ENCODE measurements at places on chromosomes 2 and 18.

DNA sequence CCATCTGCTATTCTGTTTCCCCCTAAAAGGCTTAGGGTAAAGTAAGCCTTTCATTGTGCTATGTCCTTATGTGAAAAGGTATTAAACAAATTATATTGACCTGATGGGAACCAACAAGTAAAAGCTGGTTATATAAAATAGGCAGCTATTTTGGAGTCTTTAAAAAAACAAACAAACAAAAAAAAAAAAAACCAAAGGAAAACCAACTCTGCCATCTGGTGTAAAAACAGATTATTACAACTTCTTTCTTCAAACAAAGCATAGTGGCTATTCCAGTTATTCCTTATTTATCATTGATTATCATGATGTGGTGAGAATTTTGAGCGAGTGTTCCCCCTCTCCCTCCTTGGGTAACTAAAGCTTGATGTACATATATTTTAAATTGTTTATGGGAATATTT lies 122.3 kb upstream of the FHL2 start:
- DNase-seq = no peak

GRCh38 chr2:40259900-40260299 lies 192.0 kb downstream of the SLC8A1 start:
- DNase-seq = no peak

- DNase-seq = no peak
Observed at GRCh38 chr2:177998006-177998405, 74.6 kb downstream of the PDE11A start.

DNA sequence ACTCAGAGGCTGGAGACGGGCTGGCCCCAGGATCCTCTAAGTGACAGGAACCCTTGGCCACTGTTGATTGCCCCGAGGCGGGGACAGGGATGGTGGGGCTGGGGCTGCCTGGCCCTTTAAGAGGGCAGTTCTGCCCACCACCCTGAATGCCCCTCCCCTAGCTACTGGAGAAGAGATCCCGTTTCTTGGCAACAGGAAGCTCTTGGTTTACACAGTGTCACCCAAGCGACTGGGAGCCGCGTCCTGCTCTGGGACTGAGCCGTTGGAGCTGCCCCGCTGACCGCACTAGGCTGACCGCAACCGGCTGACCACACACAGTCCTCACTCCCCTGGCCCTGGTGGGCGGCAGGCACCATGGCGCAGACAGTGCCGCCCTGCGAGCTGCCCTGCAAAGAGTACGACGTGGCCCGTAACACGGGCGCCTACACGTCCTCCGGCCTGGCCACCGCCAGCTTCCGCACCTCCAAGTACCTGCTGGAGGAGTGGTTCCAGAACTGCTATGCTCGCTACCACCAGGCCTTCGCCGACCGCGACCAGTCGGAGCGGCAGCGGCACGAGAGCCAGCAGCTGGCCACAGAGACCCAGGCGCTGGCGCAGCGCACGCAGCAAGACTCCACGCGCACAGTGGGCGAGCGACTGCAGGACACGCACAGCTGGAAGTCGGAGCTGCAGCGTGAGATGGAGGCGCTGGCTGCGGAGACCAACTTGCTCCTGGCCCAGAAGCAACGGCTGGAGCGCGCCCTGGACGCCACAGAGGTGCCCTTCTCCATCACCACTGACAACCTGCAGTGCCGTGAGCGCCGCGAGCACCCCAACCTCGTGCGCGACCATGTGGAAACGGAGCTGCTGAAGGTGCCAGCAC lies at the start of gene TEKT4:
Gene TEKT4, plus strand, starts transcription at position 205 of the 862 bp plus-strand sequence. Its CDS starts 150 bp downstream, at position 355.
- DNase-seq = no peak

GRCh38 chr2:128275498-128276045 lies 43.1 kb downstream of the HS6ST1 start:
- no peak for DNase-seq

- no peak for DNase-seq
Observed at GRCh38 chr2:219823574-219823973, 196.1 kb downstream of the SLC4A3 start.
